Naive thymus-derived CD4-positive, alpha-beta T cell (primary cell): ENCODE measurements at places on chromosomes 5 and 9. TPM values are rescaled to one million over a fixed set of nuclear protein-coding genes. Genes with fewer than 3 reads are reported as not detected.
A peak's percentile ranks its signal among the peaks of the same experiment; 100 is the strongest.

DNA sequence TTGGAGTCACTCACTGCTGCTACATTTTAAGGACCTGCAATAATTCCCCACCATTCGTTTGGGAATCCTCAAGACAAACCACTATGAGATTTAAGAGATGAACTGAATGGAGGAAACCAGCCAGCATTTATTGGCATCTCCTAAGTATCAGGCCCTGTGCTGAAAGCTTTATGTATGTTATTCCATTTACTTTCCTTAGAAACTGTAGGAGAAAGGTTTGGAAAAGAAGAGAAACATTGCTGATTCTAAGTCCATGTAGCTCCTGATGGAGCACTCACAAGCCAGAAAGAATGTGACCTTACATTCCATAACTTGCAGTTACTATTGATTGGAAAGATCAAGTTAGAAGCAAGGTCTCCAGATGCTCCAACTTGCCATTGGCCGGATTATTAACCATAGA, 267.4 kb downstream of the GAS1 start:
- H3K4me3 ChIP-seq: no peak overlapping the region
- no peaks in the 10 kb centered on the region for H3K27me3 ChIP-seq
- no peaks in the 10 kb centered on the region for H3K36me3 ChIP-seq
- no peak for DNase-seq
- H3K4me1 ChIP-seq: no peaks in the 10 kb centered on the region

DNA sequence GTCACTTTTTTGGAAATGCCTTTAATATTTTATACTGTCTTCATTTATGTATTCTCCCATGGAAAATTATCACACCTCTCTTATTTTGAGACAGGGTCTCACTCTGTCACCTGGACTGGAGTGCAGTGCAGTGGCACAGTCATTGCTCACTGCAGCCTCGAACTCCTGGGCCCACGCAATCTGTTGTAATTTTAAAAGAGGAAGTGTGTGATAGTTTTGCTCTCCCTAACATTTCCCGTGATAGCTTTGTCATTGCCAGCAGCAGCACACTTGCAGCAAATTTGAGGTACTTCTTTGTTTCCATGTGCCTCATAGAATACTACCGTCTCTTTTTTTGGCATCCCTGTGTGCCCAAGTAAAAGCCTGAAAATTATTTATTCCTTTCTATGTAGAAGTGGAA, 103.5 kb downstream of the RNF180 start:
- no peaks in the 10 kb centered on the region for H3K36me3 ChIP-seq
- H3K27me3 ChIP-seq: no peaks in the 10 kb centered on the region
- no peak overlapping the region for H3K4me3 ChIP-seq
- no peaks in the 10 kb centered on the region for H3K4me1 ChIP-seq

DNA sequence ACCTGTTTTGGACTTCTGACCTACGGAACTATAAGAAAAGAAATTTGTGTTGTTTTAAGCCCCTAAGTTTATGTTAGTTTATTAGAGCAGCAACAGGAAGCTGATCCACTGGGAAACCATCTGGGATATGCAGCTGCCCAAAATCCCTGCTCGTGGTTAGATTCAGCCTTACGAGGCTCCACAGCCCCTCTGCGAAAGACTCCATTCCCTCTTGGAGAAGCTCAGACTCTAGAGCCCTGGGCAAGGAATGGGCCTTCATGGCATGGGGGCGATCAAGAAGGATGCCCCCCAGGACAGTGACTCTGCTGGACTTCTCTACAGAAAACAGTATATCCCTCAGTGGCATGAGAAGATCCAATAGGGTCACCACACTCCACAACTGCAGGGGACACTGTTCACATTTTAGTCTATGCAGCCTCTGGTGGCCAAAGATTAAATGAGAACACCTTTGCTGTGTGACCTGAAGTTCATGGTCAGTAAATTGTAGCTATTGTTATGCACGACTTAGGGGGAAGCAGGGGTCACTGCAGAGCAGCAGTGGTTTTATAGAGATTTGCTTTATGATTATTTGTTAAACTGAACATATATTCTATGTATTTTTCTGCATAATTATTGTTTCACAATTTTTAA, 21.1 kb downstream of the IRF1 start:
- peak overlapping the region; percentile 62 for H3K27ac ChIP-seq
- peaks cover 91% of the 10 kb centered on the region for H3K4me1 ChIP-seq
- no peak overlapping the region for H3K4me3 ChIP-seq
- H3K36me3 ChIP-seq: no peaks in the 10 kb centered on the region
- no peaks in the 10 kb centered on the region for H3K27me3 ChIP-seq

GRCh38 chr5:127923804-127924570, 159.6 kb upstream of the SLC12A2 start:
- H3K27me3 ChIP-seq: no peaks in the 10 kb centered on the region
- no peak overlapping the region for H3K27ac ChIP-seq
- H3K4me3 ChIP-seq: no peak overlapping the region
- H3K36me3 ChIP-seq: no peaks in the 10 kb centered on the region
- no peaks in the 10 kb centered on the region for H3K4me1 ChIP-seq

- H3K36me3 ChIP-seq: no peaks in the 10 kb centered on the region
- H3K4me3 ChIP-seq: no peak overlapping the region
- DNase-seq: no peak
- no peaks in the 10 kb centered on the region for H3K4me1 ChIP-seq
- H3K27ac ChIP-seq: no peak overlapping the region
Observed at GRCh38 chr9:112069318-112070169, 105.6 kb downstream of the SUSD1 start.

GRCh38 chr9:89116064-89116804, 62.4 kb downstream of the SHC3 start:
- H3K36me3 ChIP-seq: no peaks in the 10 kb centered on the region
- no peak overlapping the region for H3K4me3 ChIP-seq
- no peak overlapping the region for H3K27ac ChIP-seq
- DNase-seq: no peak
- H3K4me1 ChIP-seq: no peaks in the 10 kb centered on the region
- no peaks in the 10 kb centered on the region for H3K27me3 ChIP-seq

GRCh38 chr9:117917873-117918272, 213.7 kb downstream of the TLR4 start:
- no peaks in the 10 kb centered on the region for H3K36me3 ChIP-seq
- no peak overlapping the region for H3K27ac ChIP-seq
- H3K4me1 ChIP-seq: no peaks in the 10 kb centered on the region
- no peaks in the 10 kb centered on the region for H3K27me3 ChIP-seq
- no peak for DNase-seq

DNA sequence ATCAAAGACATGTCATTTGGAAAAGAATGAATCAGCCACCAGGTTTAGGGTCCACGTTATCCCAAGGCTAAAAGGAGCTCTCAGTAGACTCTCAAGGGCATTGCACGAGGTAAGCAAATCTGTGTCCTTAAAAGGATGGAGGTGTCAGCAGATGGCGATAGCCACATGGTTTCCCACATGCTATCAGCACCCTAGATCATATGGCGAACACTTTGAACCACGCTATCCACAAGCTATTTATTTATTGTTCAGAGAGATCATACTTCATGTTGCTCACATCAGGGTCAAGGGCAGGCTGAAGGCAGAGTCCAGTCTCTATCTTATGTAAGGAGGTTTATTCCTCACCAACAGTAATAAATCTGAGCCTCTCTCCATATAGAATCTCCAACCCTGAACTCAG, 43.7 kb downstream of the CDH6 start:
- no peak overlapping the region for H3K27ac ChIP-seq
- no peak overlapping the region for H3K4me3 ChIP-seq
- no peaks in the 10 kb centered on the region for H3K4me1 ChIP-seq
- H3K36me3 ChIP-seq: no peaks in the 10 kb centered on the region

- no peaks in the 10 kb centered on the region for H3K4me1 ChIP-seq
- H3K27me3 ChIP-seq: no peaks in the 10 kb centered on the region
- H3K36me3 ChIP-seq: no peaks in the 10 kb centered on the region
- no peak for DNase-seq
Observed at GRCh38 chr9:133443982-133444381, 15.8 kb upstream of the CACFD1 start.

- no peaks in the 10 kb centered on the region for H3K27me3 ChIP-seq
- H3K27ac ChIP-seq: no peak overlapping the region
- DNase-seq: no peak
- H3K4me3 ChIP-seq: no peak overlapping the region
- no peaks in the 10 kb centered on the region for H3K4me1 ChIP-seq
Observed at GRCh38 chr9:93181672-93182435, 2.1 kb upstream of the WNK2 start.

GRCh38 chr5:77326986-77327734, 116.7 kb downstream of the PDE8B start:
- H3K36me3 ChIP-seq: no peaks in the 10 kb centered on the region
- no peaks in the 10 kb centered on the region for H3K4me1 ChIP-seq
- no peak for DNase-seq
- no peak overlapping the region for H3K27ac ChIP-seq
- no peaks in the 10 kb centered on the region for H3K27me3 ChIP-seq
- no peak overlapping the region for H3K4me3 ChIP-seq

DNA sequence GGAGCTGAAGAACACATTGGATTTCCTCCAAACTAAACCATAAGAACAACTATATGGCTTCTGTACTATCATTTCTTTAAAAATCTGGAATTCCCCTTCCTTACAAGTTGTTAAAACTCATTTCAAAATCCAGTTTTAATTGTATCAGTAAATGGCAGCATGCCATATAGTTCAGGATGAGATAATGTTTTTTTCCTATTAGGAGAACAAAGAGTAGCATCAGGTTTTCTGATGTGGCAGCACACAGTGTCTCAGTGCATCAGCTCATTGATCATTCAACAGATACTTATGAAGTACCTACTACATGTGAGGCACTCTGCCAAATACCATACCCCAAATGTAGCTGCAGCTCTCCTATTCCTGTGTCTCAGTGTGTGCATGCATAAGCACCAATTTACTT, 161.1 kb downstream of the EPB41L4A start:
- H3K27ac ChIP-seq: no peak overlapping the region
- no peaks in the 10 kb centered on the region for H3K4me1 ChIP-seq
- DNase-seq: no peak
- H3K36me3 ChIP-seq: no peaks in the 10 kb centered on the region
- H3K27me3 ChIP-seq: no peaks in the 10 kb centered on the region
- no peak overlapping the region for H3K4me3 ChIP-seq

DNA sequence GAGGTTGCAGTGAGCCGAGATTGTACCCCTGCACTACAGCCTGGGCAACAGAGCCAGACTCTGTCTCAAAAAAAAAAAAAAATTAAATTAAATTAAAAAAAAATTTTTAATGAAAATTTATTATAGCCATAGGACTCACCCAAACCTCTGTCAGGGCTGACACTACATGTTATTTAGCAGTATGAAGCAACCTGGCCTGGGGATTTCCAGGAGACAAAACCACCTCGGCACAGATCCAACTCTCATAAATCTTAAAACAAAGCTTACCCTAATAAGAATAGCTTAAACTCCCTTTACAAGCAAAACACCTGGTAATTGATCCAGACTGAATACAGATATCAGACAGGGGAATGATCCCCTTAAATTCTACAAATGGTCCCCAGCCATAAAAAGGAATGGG, 38.4 kb downstream of the PPP1R2B start:
- no peaks in the 10 kb centered on the region for H3K27me3 ChIP-seq
- H3K4me1 ChIP-seq: no peaks in the 10 kb centered on the region
- no peak overlapping the region for H3K27ac ChIP-seq
- H3K4me3 ChIP-seq: no peak overlapping the region
- DNase-seq: no peak

- H3K4me3 ChIP-seq: no peak overlapping the region
- H3K36me3 ChIP-seq: no peaks in the 10 kb centered on the region
- H3K27me3 ChIP-seq: no peaks in the 10 kb centered on the region
- no peak for DNase-seq
- H3K4me1 ChIP-seq: no peaks in the 10 kb centered on the region
Observed at GRCh38 chr9:14029806-14030374, 284.1 kb downstream of the NFIB start.

GRCh38 chr9:138061631-138062030, 184.0 kb downstream of the CACNA1B start:
- no peak for DNase-seq
- no peak overlapping the region for H3K4me3 ChIP-seq
- H3K4me1 ChIP-seq: no peaks in the 10 kb centered on the region
- no peaks in the 10 kb centered on the region for H3K36me3 ChIP-seq
- H3K27ac ChIP-seq: no peak overlapping the region
- no peaks in the 10 kb centered on the region for H3K27me3 ChIP-seq

DNA sequence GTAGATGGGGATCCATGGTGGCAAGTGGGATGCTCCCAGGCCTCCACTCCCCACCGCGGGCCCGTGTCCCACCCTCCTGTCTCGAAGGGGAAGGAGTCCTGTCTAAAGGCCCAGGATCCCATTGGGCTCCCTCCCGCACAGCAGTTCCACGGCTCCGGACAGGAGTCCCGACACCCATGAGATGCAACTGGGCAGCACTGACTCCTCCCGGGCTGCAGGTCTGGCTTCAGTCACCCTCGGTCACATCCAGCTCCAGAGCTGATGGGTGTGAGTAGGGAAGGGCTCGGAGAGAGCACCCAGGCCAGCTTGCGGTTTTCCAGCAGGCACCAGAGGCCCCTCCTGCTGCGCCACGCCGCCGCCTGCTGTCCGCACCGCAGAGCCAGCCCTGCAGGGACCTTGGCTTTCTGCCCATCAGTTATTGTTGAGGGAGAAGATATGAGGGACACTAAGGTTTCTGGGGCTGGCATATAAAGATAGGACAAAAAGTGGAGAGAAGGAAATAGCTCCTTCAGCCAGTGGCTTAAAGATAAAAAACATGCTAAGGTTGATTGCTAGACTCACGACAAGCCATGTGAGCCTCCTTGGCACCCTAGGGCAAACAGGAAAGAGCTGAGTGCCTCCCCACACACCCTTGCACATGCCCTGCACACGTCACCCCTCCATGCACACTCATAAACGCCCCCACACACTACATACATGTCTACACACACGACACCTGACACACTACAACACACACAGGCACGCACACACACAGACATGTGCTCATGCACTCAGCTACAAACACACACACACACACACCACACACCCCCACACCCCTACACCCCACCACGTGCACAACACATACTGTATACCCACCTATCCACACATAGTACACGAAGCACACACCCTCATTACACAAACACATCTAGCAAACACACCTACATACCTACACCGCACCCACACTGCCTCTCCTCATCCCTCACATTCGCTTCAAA, 79.0 kb downstream of the AK8 start:
- no peaks in the 10 kb centered on the region for H3K36me3 ChIP-seq
- H3K27me3 ChIP-seq: no peaks in the 10 kb centered on the region
- H3K27ac ChIP-seq: no peak overlapping the region
- H3K4me1 ChIP-seq: peaks cover 4% of the 10 kb centered on the region
- no peak overlapping the region for H3K4me3 ChIP-seq

GRCh38 chr9:130672466-130672865, 8.1 kb downstream of the PRDM12 start:
- no peak overlapping the region for H3K27ac ChIP-seq
- H3K4me3 ChIP-seq: no peak overlapping the region
- H3K36me3 ChIP-seq: no peaks in the 10 kb centered on the region

GRCh38 chr5:112070022-112070421, 313.0 kb upstream of the NREP start:
- H3K27ac ChIP-seq: no peak overlapping the region
- no peak for DNase-seq
- H3K27me3 ChIP-seq: no peaks in the 10 kb centered on the region
- no peaks in the 10 kb centered on the region for H3K36me3 ChIP-seq
- no peak overlapping the region for H3K4me3 ChIP-seq

The PRKACG gene
- not detected for total RNA-seq

The CDH9 gene
- total RNA-seq: not detected

The ADCY2 gene
- not detected in 2 replicates for total RNA-seq

The KLHL3 gene
- 47.3 TPM for total RNA-seq

The PCDHB7 gene
- total RNA-seq: not detected in 2 replicates

The LCN1 gene
- not detected in 2 replicates for total RNA-seq

The OGN gene
- not detected for total RNA-seq

The MAST4 gene
- total RNA-seq: 33.4 TPM

The TMOD1 gene
- 1.2 TPM for total RNA-seq

The NCBP1 gene
- 35.6 TPM for total RNA-seq

The SH3PXD2B gene
- total RNA-seq: 0.15 TPM

The ACSL6 gene
- 22.2 TPM for total RNA-seq
